ENCODE measurements at places on chromosomes 12 and 14.

- no peak for DNase-seq
- H3K27me3 ChIP-seq = peaks cover 62% of the 10 kb centered on the region
- H3K36me3 ChIP-seq = no peaks in the 10 kb centered on the region
- no peaks in the 10 kb centered on the region for H3K4me1 ChIP-seq
- H3K4me3 ChIP-seq = no peak overlapping the region
- no peak overlapping the region for H3K27ac ChIP-seq
These were observed 20.1 kb downstream of the SERPINA3 start for GRCh38 chr14:94632305-94632590.

- H3K4me3 ChIP-seq = no peak overlapping the region
- H3K36me3 ChIP-seq = no peaks in the 10 kb centered on the region
- H3K4me1 ChIP-seq = peaks cover 2% of the 10 kb centered on the region
- H3K27me3 ChIP-seq = no peaks in the 10 kb centered on the region
- H3K27ac ChIP-seq = no peak overlapping the region
These were observed 7.8 kb downstream of the GON7 start for GRCh38 chr14:93199031-93199430.

- H3K27ac ChIP-seq = no peak overlapping the region
- no peak for DNase-seq
- no peak overlapping the region for H3K4me3 ChIP-seq
- no peaks in the 10 kb centered on the region for H3K27me3 ChIP-seq
These were observed 96.0 kb downstream of the TGFB3 start for GRCh38 chr14:75885829-75886228.

GRCh38 chr14:73220061-73220460, 17.2 kb upstream of the PAPLN start:
- DNase-seq = no peak
- H3K27me3 ChIP-seq = no peaks in the 10 kb centered on the region
- peaks cover 9% of the 10 kb centered on the region for H3K4me1 ChIP-seq

DNA sequence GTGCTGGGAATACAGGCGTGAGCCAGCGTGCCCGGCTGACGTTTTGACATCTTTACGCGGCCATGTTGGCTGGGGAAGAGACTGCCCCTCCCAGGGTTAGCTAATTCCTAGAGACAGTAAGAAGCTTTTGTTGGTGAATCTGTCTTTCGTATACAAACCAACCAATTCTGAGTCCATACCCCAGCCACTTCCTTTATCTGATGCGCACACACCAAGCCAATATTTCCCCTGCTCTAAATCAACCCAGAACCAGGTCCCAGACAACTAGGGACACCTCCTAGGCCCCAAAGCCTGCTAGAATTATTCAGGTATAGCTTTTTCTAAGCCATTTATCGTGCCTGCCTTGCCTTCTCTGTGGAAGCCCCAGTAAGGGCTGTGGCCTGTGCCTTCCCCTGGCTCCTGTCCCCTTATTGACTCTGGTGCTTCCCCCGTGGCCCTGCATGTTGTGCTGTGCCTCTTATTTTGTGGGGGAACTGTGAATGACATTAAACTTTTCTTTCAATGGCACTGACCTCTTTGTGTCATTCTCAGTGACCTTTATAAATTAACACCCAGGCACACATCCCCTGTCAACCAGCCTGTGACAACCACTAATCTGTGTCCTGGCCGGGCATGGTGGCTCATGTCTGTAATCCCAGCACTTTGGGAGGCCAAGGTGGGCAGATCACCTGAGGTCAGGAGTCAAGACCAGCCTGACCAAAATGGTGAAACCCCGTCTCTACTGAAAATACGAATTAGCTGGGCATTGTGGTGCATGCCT, 10.7 kb upstream of the EVL start:
- peaks cover 23% of the 10 kb centered on the region for H3K4me1 ChIP-seq
- H3K4me3 ChIP-seq = no peak overlapping the region

- DNase-seq = no peak
- H3K4me1 ChIP-seq = no peaks in the 10 kb centered on the region
- H3K27ac ChIP-seq = no peak overlapping the region
- no peaks in the 10 kb centered on the region for H3K36me3 ChIP-seq
These were observed 34.2 kb downstream of the ZCRB1 start for GRCh38 chr12:42291680-42292079.

- H3K4me1 ChIP-seq = peaks cover 4% of the 10 kb centered on the region
- peaks cover 23% of the 10 kb centered on the region for H3K27me3 ChIP-seq
- DNase-seq = no peak
These were observed 73.4 kb upstream of the ETV6 start for GRCh38 chr12:11576104-11576503.

DNA sequence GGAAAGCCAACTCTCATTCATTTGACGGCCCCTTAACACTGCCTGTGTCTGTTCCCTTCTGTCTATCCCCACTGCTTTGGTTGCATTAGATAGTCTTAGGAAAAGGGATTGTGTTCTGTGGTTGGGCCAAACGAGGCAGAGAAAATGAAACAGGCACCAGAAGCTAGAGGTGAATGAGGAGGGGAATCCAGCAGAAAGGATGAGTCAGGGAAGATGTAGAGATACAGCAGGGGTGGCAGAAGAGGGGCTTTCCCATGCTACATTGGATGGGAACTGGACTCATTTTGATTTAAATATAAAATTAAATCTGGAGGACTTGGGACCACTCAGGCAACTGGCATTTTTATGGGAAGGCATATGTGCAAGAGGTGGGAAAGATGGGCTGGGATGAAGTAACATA, 43.3 kb downstream of the OTOGL start:
- peaks cover 6% of the 10 kb centered on the region for H3K27me3 ChIP-seq
- H3K4me1 ChIP-seq = no peaks in the 10 kb centered on the region
- no peaks in the 10 kb centered on the region for H3K36me3 ChIP-seq
- no peak overlapping the region for H3K4me3 ChIP-seq
- H3K27ac ChIP-seq = no peak overlapping the region
- DNase-seq = no peak

GRCh38 chr12:4985820-4986219, 57.9 kb upstream of the KCNA5 start:
- H3K27me3 ChIP-seq = peaks cover 44% of the 10 kb centered on the region
- H3K27ac ChIP-seq = no peak overlapping the region
- no peak overlapping the region for H3K4me3 ChIP-seq
- peaks cover 3% of the 10 kb centered on the region for H3K4me1 ChIP-seq
- H3K36me3 ChIP-seq = peaks cover 3% of the 10 kb centered on the region
- no peak for DNase-seq

GRCh38 chr14:79740066-79740601, 471.2 kb downstream of the DIO2 start:
- no peak for DNase-seq
- no peak overlapping the region for H3K27ac ChIP-seq
- H3K36me3 ChIP-seq = no peaks in the 10 kb centered on the region
- H3K4me1 ChIP-seq = no peaks in the 10 kb centered on the region

GRCh38 chr14:37899365-37899764, 303.9 kb downstream of the TTC6 start:
- no peak overlapping the region for H3K27ac ChIP-seq
- DNase-seq = no peak
- H3K4me1 ChIP-seq = peaks cover 2% of the 10 kb centered on the region
- peaks cover 35% of the 10 kb centered on the region for H3K27me3 ChIP-seq
- no peak overlapping the region for H3K4me3 ChIP-seq

- H3K4me3 ChIP-seq = no peak within 1 kb of the TSS
- H3K27me3 ChIP-seq = peaks cover 7% of the 10 kb centered on the region
- no peak for DNase-seq
- H3K27ac ChIP-seq = no peak within 1 kb of the TSS
- no peaks in the 10 kb centered on the region for H3K36me3 ChIP-seq
- H3K4me1 ChIP-seq = peaks cover 5% of the 10 kb centered on the region
These were observed at the start of gene KLRD1 for GRCh38 chr12:10307630-10308029. KLRD1 (plus strand) TSS chr12:10307870; CDS start chr12:10308078, 208 bp downstream.

- H3K4me1 ChIP-seq = peaks cover 37% of the 10 kb centered on the region
- no peak for DNase-seq
- H3K27me3 ChIP-seq = no peaks in the 10 kb centered on the region
- peak overlapping the region; percentile 96 for H3K27ac ChIP-seq
- peaks cover 10% of the 10 kb centered on the region for H3K36me3 ChIP-seq
- peak overlapping the region; percentile 97 for H3K4me3 ChIP-seq
These were observed 729 bp upstream of the GAPDH start for GRCh38 chr12:6533653-6533922.

- no peak overlapping the region for H3K4me3 ChIP-seq
- H3K27me3 ChIP-seq = no peaks in the 10 kb centered on the region
- peaks cover 7% of the 10 kb centered on the region for H3K36me3 ChIP-seq
- H3K4me1 ChIP-seq = no peaks in the 10 kb centered on the region
- no peak overlapping the region for H3K27ac ChIP-seq
These were observed 46.1 kb downstream of the UBE3B start for GRCh38 chr12:109523504-109523903.

GRCh38 chr12:25957793-25958427, 572 bp upstream of the RASSF8 start:
- H3K4me1 ChIP-seq = peaks cover 13% of the 10 kb centered on the region
- no peak overlapping the region for H3K27ac ChIP-seq
- H3K36me3 ChIP-seq = peaks cover 2% of the 10 kb centered on the region
- peak overlapping the region; percentile 60 for H3K4me3 ChIP-seq
- no peak for DNase-seq

DNA sequence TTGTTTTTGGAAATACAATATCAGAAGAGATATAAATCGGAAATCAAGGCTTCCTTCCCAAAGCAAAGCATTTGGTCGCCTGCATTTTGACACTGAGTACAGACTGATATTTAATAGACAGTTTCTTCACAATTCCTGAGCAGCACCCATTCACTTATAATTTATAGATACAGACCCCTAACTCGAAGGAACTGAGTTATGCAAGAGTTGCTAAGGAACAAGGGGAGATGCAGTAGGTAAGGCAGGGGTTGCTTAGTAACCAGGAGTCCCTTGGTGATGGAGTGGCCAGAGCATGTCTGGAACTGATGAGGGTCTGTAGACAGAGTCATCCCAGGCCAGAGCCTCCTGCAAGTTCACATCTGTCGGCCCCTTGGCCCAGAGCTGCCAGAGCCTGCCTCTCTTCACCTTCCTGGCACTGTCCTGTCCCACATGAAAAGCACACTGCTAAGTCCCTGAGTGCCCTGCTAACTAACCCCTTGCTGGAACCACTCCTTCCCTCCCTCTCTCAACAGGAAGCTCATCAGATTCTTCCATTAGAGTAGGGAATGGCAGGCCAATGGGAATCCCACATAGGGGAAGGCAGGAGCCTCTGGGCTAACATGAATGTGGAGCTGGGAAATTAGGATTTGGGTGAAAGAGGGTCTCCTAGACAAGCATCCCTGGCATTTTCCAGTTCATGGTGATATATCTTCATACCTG, 3.6 kb upstream of the DHRS2 start:
- H3K36me3 ChIP-seq = no peaks in the 10 kb centered on the region
- no peak overlapping the region for H3K27ac ChIP-seq
- H3K27me3 ChIP-seq = peaks cover 4% of the 10 kb centered on the region
- H3K4me3 ChIP-seq = peak overlapping the region; percentile 86
- no peak for DNase-seq

DNA sequence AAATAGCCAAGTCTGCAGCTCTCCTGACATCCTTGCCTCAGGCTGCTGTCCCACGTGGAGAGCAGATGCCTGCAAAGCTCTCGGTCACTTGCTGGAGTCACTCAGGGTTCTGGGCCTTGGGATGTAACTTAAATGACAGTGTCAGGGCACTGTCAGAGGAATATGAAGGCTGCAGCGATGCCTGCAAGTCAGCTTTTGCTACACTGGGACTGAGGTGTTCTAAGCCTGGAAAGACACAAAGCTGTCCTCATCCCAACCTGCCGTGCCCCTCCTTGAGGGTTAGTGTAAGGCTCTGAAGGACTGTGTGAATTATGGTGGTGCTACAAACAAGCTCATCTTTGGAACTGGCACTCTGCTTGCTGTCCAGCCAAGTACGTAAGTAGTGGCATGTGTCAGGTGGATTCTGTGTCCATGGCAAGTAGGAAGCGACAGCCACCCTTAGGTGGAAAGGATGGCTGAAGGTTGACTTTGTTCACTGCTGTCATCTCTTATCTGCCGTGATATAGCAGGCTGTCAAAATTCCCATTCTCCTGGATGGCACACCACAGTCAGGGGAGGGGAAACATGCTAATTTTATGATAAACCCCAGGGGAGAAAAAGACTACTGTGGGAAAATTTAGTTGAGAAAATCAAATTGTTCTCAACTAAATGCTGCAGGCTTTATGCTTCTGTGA, 79.9 kb downstream of the DAD1 start:
- no peaks in the 10 kb centered on the region for H3K27me3 ChIP-seq
- H3K4me3 ChIP-seq = peak overlapping the region; percentile 85
- H3K27ac ChIP-seq = peak overlapping the region; percentile 100
- H3K36me3 ChIP-seq = peaks cover 15% of the 10 kb centered on the region
- DNase-seq = no peak

- peak overlapping the region; percentile 66 for H3K4me3 ChIP-seq
- H3K27me3 ChIP-seq = no peaks in the 10 kb centered on the region
- peak overlapping the region; percentile 81 for H3K27ac ChIP-seq
- peaks cover 15% of the 10 kb centered on the region for H3K4me1 ChIP-seq
- H3K36me3 ChIP-seq = peaks cover 6% of the 10 kb centered on the region
- no peak for DNase-seq
These were observed 28.8 kb downstream of the VPS37B start for GRCh38 chr12:122866950-122867607.

- H3K36me3 ChIP-seq = no peaks in the 10 kb centered on the region
- peaks cover 21% of the 10 kb centered on the region for H3K27me3 ChIP-seq
- no peak for DNase-seq
These were observed 775 bp downstream of the OR10P1 start for GRCh38 chr12:55637467-55637866.

GRCh38 chr14:96482986-96483385, 19.2 kb upstream of the PAPOLA start:
- H3K27me3 ChIP-seq = peaks cover 14% of the 10 kb centered on the region
- peaks cover 3% of the 10 kb centered on the region for H3K36me3 ChIP-seq
- DNase-seq = no peak
- H3K4me3 ChIP-seq = no peak overlapping the region
- no peak overlapping the region for H3K27ac ChIP-seq

- no peaks in the 10 kb centered on the region for H3K4me1 ChIP-seq
- H3K4me3 ChIP-seq = no peak overlapping the region
- H3K27ac ChIP-seq = no peak overlapping the region
- no peak for DNase-seq
- H3K27me3 ChIP-seq = no peaks in the 10 kb centered on the region
- no peaks in the 10 kb centered on the region for H3K36me3 ChIP-seq
These were observed 65.9 kb downstream of the NOVA1 start for GRCh38 chr14:26531894-26532293.

GRCh38 chr12:122743895-122744525, 8.6 kb upstream of the DENR start:
- H3K4me3 ChIP-seq = no peak overlapping the region
- H3K27ac ChIP-seq = no peak overlapping the region
- H3K4me1 ChIP-seq = no peaks in the 10 kb centered on the region
- no peaks in the 10 kb centered on the region for H3K27me3 ChIP-seq

DNA sequence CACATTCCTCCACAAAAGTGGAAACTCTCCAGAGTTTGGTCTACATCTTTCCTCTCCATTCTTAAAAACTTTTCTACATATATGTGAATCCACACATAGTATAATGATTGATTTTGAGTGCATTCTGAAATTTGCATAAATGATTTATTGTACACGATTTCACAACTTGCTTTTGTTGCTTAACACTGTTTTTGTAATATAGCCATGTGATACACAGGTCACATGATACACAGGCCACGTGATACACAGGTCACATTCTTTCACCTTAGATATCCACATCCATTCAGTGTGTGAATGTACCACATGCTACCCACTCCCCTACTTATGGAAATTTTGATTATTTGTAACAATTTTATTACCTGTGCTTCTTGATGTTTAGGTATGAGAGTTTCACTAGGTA, 319.1 kb downstream of the ZFP36L1 start:
- peaks cover 5% of the 10 kb centered on the region for H3K4me1 ChIP-seq
- DNase-seq = no peak
- peak overlapping the region; percentile 66 for H3K27ac ChIP-seq
- H3K4me3 ChIP-seq = no peak overlapping the region
- no peaks in the 10 kb centered on the region for H3K27me3 ChIP-seq

- peak overlapping the region; percentile 37 for H3K27ac ChIP-seq
- no peaks in the 10 kb centered on the region for H3K27me3 ChIP-seq
- H3K4me3 ChIP-seq = no peak overlapping the region
These were observed 45.0 kb downstream of the NOPCHAP1 start for GRCh38 chr12:105030820-105031807.
